ENCODE measurements at places on chromosomes 12 and 14.

GRCh38 chr12:27779416-27779919 lies 565 bp upstream of the KLHL42 start:
- DNase-seq, result peak; percentile 55

DNA sequence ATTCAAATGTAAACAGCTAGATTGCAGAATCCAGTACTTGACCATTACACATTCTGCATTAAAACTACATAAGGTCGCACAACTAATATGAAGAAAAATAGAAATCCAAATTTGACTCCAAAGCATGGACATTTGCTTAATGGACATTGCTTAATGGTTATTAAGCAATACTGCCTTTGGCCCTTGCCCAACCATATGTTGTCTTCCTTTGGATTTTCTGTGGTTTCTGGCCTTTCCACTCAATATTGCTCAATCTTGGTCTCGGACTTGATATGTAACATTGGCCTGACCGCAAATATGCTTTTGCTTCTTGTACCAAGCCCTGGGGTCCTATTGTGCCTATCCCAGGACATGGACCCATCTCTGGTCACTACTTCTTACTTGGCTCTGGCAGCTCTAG lies 67.2 kb downstream of the PTPRR start:
- no peak for DNase-seq

DNA sequence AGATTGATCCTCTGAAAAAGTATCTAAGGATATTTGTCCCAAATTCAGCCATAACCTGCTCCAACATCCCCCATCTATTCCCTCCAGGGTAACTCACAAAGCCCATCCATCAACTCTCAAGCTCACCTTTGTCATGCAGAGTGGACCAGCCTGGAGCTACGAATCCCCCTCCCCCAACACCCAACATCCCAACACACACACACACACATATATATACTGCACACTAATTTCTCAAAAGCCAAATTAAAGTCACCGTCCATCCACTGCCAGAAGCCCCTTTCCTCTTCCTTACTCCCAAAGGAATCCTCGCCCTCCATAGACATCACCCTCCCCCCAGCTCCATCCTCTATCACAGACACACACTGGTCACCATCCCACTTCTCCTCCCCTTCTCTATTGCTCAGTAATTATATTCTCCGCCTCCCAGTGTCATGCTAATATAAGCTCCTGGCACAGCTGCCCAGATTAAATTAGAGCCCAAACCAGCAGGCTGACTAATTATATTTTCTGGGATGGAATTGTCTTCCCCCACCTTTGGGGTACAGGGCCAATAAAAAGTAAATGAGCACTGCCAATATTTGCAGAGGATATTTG lies 13.5 kb upstream of the TESPA1 start:
- DNase-seq, result no peak

DNA sequence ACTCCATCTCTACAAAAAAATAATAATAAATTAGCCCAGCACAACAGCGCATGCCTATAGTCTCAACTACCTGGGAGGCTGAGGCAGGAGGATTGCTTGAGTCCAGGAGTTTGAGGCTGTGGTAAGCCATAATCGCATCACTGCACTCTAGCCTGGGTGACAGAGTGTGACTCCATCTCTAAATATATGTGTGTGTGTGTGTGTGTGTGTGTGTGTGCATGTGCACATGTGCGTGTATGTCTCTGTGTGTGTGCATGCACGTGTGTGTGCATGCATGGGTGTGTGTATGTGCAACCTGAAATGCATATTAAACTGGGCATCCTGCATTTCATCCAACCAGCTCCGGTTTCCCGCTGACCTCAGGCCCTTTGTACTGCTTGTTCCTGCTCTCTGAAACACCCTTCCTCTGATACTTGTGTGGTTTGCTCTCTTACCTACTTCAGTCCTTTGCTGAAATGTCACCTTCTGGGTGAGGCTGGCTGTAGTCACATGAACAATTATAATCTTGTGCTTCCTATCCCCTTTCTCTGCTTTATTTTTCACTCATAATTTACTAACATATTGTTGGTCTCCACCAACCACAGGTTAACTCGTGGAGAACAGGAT lies 46.9 kb downstream of the PHLDA1 start:
- DNase-seq, result no peak

DNA sequence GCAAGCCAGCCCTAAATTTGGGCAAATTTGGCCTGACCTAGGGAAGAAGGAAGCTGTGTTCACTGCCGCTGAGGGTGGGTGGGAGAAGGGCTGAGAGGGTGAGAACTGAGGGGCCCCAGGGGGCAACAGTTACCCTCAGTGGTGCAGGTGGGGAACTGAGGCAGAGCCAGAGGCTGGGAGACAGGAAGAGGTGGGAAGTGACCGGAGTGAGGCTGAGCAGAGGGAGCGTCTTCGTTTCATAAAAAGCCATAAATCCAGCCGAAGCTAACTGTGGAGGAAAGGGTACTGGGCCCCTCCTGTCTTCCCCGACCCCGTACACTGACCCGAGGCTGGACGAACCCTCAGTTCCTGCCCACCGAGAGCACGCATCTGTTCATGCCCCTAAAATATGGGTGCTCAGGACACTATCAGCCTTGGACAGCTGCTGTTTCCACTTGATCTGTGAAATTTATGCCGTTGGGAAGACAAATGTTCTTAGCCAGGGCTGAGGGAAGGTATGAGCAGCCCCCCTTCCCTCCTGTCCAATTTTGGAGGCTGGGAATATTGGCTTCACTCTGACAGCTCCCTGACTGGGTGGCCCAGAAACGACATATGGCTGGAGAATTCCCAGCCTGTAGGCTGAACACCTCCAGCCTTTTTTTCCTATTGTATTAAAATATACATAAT lies 116.5 kb downstream of the KIF26A start:
- DNase-seq, result no peak

DNA sequence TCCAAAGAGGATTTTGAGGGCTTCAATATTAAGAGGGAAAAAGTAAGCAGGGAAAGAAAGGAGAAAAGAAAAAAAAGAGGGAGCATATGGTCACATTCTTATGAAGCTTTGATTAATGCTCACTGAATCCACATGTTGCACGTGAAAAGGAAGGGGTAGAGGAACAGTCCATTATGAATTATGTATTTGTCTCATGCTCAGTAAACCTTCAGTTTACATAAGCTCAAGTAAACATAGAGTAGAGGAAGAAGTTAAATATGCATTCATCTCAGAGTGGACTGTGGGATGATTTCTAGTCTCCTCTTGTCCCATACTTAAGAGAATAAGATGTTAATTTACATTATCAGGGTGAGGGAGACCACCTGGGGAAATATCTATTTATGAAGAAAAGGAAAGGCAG lies 334.5 kb downstream of the IPO8 start:
- DNase-seq, result no peak

DNA sequence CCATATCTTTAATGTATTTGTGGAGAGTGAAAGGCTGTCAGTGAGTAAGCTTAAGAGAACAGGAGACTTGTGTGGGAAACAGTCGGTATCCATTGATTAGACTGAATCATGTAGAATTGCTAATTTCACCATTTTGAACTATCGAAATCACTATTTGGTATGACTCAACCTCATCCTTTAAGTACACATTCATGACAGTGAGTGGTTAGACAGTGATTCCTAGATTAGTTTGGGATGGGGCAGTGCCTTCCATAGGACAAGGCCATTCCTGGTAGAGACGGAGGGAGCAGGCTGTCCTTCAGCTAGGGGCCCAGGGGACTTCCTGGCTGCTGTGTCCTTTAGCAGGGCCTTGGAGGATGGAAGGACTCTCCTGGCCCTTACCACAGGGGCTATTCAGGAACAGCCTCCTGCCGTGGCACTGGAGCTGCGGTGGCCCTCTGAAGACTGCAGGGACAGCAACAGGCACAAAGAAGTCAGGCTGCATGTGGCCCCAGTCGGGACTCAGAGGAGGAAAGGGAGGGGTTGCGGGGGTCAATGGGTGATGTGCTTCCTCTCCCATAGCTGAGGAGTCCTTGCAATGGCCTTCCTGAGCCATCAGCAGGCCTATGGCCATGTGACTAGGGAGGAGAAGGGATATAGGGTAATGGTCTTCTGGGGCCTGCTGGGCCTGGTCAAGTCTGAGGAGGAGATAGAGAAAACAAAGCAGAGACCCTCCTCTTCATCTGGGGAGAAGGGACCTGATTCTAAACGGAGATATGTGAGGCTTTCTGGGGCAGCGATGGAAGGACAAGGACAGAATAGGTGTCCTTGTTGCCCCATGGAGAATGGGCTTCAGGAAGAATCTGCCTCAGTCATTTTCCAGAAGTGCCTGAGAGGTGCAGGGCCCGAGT lies 11.2 kb downstream of the SERPINA1 start:
- DNase-seq, result no peak

Data from right hindlimb (tissue), 1 donor.